ENCODE measurements at places on chromosomes 3 and 15.

GRCh38 chr15:101436526-101436925 lies 53.0 kb downstream of the PCSK6 start:
- DNase-seq: no peak

DNA sequence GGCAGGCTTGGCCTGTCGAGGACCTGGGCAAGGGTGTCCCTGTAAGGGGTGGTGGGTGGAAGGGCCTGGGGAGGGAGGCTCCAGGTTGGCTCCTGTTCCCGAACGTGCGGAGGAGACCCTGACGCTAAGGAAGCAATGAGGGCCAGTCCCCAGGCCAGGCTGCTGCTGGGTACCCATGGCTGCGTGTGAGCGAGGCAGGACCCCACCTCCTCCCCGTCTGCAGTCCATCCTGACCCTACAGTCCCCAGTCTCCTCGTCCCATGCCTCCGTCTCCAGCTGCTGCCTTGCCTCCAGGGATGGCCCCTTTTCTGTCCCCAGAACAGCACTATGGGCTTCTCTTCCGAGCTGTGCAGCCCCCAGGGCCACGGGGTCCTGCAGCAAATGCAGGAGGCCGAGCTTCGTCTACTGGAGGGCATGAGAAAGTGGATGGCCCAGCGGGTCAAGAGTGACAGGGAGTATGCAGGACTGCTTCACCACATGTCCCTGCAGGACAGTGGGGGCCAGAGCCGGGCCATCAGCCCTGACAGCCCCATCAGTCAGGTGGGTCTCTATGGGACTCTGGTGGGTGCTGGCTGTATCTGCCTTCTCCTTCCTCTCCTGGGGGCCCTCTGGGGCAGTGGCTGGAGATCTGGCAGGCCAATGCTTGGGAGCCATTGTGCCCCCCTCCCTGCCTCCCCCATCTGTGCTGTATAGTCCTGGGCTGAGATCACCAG lies 571 bp downstream of the FES start:
- DNase-seq: no peak

DNA sequence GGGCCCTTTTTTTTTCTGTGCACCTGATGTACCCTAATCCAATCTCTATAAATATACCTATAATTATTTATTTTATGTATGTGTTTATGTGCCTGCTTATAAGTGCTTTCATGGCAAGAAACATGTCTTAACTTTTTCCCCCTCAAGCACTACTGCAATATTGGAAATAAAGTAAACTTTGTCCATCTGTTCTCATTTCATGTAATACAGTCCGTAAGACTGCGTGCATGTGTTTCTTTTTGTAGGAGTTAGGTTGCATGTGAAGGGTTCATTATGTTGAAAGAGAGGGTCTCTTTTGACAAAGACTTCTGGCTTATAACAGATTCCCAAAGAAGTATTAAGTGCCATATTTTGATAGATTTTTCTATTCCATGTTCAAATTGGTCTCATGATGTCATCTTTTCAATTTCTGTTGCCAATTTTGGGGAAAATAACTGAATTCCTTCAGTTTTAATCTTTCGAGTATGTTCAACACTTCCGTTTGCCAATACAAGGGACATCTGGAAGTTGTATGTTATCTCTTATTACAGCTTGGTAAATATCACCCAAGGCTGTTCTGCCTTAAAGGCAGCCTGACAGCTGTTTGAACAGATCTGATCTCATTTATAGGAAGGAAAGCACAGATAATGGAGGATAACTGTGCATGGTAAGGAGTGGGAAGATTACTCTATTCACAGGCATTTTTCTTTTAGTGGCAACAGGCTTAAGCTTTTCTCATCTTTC lies 273.1 kb upstream of the SGO1 start:
- no peak for DNase-seq

GRCh38 chr3:124791142-124791541 lies 60.9 kb downstream of the UMPS start:
- no peak for DNase-seq

DNA sequence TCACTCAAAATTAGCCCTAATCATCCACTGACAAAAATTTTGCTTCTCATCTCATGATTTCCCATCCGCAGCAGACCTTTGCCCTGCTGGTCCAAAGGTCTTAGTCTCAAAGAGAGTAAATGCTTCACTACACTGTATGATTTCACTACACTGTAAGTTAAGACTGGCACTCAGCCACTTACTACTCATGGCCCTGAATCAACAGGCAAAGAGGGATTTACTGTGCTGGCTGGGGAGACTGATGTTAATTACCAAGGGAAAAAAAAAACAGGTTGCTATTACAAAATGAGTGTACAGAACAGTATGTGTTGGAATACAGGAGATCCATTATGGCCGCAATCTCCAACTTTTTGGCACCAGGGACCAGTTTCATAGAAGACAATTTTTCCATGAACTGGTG lies 214.8 kb downstream of the ZMAT3 start:
- no peak for DNase-seq

DNA sequence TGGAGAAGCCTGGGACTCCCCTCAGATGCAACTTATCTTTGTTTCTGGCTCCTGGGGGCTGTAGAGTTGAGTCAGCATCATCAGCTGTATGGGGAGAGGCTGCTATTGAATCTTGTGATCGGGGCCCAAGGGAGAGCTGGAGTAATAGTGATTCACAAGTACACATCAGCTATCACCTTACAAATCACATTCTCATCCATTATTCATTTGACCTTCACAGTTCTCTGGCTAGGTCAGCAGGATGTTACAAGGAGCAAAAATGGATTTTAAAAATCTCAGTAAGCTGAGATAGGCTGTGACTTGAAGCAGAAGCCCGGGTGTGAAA lies 175.0 kb downstream of the OPA1 start:
- DNase-seq: no peak

DNA sequence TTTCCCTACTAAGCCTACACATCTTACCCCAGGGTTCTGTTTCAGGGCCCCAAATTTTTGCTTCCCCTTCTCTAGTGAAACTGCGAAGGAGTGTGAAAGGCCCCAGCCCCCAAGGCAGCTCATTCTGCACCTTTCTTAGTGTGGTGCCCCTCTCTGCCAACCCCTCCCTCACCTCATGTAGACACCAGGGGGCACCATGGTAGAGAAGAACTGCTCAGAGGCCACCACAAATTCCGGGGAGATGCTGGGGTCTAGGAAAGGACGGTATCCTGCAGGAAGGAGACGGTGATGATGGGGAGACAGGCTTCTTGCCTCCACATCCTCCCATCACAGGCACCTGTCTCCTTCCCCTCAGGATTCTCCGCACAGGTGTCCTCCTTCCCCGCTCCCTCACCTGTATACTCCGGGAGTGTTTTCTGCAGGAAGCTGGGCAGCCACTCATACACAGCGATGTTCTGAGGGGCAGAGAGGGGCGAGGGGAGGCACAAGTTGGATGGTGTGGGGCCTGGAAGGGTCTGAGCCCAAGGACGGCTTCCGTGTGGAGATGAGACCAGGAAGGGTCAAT lies 3.6 kb downstream of the DUOX2 start:
- no peak for DNase-seq

DNA sequence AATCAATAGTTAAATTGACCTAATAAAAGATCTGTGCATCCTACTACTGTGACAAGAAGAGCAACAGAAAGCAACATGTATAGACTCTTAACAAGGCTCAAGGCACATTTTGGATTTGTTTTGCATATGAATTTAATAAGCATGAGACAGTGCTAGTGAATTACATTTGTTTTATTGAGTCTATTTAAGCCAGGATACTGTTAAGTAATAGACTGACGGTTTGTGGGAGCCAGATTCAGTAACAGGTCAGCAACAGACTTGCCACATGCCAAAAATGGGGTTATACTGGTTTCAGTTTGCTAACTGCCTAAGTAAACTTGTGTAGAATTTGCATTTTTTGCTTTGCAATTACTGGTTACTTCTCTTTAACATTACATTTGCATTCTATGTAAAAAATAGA lies 54.0 kb downstream of the MBNL1 start:
- no peak for DNase-seq

DNA sequence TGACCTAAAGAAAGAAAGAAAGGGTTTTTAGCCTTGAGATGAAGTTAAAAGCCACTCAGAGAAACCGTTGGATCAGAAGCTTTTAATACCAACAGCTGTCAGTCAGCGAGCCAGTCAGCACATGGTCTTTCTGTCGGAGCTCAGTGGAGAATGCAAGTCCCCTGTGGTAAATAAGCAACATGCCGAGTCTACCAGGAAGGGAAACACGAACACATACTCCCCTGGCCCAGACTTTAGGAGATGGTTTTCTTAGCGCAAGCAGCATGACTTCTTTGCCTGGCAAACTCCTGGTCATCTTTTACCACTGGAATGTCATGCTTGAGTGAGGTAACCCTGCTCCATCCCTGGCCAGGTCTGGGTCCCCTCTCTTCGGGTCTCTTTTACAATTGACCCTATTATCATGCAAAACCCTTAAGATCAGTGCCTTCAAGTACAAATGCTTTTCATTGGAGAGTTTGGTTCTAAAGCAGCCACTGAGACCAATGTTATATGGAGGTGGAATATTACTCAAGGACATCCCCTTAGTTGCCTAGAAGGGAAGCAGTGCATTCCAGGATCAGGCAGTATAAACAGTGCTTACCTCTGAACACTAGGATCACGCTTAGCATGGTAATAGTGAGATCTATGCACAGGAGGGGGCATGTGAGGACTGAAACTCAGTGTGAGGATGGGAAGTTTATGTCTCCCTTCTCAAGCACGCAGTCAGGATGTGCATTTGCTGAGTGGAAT lies 28.2 kb downstream of the SLCO3A1 start:
- DNase-seq: no peak

GRCh38 chr3:180433152-180433551 lies 168.8 kb upstream of the TTC14 start:
- DNase-seq: no peak

- no peak for DNase-seq
These were observed 395.5 kb downstream of the FGF12 start for GRCh38 chr3:192331749-192332385.

DNA sequence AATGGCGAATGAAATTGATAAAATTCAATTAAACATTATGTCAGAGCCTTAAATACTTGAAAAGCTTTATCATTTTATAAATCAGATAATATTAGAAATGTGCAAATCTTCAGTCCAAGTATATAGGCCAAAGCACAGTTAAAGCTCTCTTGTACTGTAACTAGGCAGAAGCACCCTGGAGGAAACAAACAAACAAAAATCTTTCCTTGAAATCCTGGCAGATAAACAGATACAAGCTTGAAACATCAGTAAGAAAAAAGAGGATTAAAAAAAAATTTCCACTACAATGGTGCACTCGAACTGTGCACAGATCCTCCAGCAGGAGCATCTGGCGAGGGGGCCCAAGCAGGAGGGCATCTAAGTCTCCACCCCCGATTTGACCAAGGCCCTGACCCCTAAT lies 166.6 kb downstream of the PLD1 start:
- DNase-seq: no peak

- DNase-seq: peak; percentile 4
These were observed 738 bp downstream of the ACAP2 start for GRCh38 chr3:195441992-195442572.

GRCh38 chr3:34780973-34781372 lies 858.4 kb upstream of the ARPP21 start:
- DNase-seq: no peak

DNA sequence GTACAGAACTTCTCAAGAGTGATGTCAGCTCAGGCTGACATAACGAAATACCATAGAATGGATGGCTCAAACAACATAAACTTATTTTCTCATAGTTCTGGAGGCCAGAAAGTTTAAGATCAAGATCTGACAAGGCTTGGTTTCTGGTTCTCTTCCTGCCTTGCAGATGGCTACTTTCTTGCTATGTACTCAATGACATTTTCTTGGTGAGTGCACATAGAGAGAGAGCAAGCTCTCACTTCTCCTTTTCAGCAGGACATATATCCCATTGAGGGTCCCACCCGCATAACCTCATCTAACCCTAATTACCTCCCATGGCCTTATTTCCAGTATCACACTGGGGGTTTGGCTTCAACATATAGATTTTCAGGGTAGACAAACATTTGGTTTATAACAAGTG lies 1072.1 kb downstream of the PLOD2 start:
- DNase-seq: no peak

DNA sequence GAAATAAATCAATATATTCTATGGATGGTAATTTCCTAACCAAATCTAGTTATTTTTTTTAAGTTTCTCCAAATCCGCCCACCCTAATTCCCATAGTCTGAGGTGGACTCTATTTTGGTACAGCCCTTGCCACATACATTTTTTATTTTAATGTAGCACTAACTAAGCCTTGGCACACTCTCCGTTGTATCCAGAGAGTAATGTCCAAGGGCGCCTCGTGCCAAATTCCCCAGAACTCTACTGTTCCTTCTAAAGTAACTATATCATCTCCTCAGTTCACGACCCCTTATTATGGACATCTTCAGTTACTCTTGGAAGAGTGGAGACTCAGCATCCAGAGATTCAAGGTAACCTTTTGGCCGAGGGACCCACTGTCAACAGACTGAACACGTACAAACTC lies 1.3 kb downstream of the VGLL3 start:
- no peak for DNase-seq

- DNase-seq: no peak
These were observed 42.0 kb upstream of the GCSAM start for GRCh38 chr3:112175037-112175436.

- DNase-seq: no peak
These were observed 7.1 kb downstream of the SCAMP2 start for GRCh38 chr15:74866090-74866489.

GRCh38 chr3:103516950-103517349 lies 1082.1 kb downstream of the ZPLD1 start:
- DNase-seq: no peak
